A549 treated with RU486 at 1 μM for 4 hours (cell line): ENCODE measurements at places on chromosomes 11 and 22. TPM values are rescaled to one million over a fixed set of nuclear protein-coding genes. Genes with fewer than 3 reads are reported as not detected.

Gene MMP11
- 0.17 to 0.42 TPM (median 0.33 TPM) in 4 of 5 replicates, not detected in the other for total RNA-seq

Gene BCO2
- 0.59 to 0.79 TPM (median 0.71 TPM) in 5 replicates for total RNA-seq

Gene RASSF10
- total RNA-seq: 7.0 to 9.4 TPM (median 7.6 TPM) in 5 replicates

Gene CACNA1I
- total RNA-seq: 0.02 to 0.06 TPM (median 0.05 TPM) in 5 replicates

Gene RFPL3
- total RNA-seq: not detected in 5 replicates

Gene TRPC6
- 0.94 to 1.4 TPM (median 1.1 TPM) in 5 replicates for total RNA-seq

Gene KRTAP5-8
- total RNA-seq: not detected in 5 replicates

Gene ST14
- 0.07 to 0.56 TPM (median 0.13 TPM) in 5 replicates for total RNA-seq

Gene THY1
- 12.0 to 18.2 TPM (median 12.7 TPM) in 5 replicates for total RNA-seq

Gene NOX4
- not detected in 5 replicates for total RNA-seq
